ENCODE measurements at places on chromosomes 13 and 19.
A peak's percentile ranks its signal among the peaks of the same experiment; 100 is the strongest.

DNA sequence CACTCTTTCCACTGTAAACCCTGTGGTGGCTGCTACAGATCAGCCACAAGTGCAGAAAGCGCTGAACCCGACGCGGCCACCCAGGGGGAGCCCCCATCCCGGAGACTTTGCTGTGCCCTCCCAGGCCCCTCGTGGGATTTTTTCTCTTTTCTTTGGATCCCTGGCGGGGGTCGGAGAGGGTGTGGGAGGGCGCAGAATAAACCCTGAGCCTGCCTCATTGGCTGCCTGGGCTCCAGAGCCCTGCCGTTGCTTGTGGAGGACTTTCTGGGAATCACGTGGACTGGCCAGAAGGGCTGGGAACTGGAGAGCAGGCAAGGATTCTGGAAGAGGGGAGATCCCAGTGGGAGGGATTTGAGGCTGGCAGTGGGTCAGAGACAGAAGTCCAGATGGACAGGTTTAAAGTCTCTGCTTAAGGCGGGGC, 24.9 kb downstream of the GADD45B start:
- no peak for DNase-seq

GRCh38 chr13:62292714-62293480, 877.2 kb upstream of the PCDH20 start:
- no peak for DNase-seq

DNA sequence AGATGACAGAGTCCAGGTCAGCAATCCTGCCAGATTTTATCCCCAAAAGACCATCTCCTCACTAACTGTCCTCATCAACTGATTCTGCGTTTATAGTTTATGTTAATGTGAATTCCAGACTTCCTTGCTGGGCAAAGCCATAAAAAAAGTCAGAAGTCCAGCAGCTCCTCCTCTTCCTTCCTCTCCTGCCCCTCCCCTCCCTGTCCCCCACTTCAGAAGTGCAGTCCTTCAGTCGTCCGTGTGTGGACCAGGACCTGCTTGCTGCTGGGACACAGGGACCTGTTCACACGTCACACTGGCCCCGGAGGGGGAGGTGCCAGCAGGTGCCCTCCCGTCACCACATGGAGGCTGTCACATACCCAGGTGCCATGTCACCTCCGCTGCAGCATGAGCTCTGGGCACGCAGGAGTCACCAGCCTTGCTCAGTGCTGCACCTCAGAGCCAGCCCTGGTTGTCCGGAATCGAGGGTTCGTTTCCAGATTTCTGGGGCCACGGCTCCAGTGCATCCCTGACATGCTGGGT, 4.0 kb upstream of the MCF2L start:
- DNase-seq: no peak

DNA sequence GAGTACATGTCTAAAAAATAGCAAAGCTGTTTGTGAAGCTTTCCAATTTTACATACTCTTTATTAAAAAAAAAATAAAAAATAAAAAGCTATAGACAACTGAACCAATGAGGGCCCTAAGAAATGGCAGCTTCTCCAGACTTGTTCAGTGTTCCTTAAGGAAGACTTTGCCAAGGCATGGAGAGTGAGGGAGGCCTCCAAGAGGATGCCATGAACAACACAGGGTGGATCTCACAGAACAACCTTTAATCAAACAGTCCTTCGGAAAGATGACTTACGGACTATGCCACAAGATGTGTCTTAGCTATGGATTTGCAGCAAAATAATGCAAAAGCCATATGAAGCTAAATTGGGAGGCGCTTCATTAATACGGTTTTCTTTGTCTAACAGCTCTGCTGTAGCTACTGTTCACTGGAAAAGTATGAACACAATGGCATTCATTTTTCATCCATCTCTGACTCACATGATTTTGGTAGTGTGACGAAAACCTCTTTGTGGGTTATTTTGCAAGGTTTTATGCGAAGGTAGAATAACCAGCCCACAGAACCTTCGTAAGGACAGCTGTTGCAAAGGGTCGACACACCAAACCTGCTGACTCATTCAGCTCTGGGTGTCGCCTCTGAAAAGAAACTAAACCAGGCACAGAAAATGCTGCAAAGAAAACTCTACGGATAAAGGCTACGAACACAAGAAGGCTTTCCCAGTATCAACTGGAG, 27.7 kb downstream of the EFNB2 start:
- no peak for DNase-seq

DNA sequence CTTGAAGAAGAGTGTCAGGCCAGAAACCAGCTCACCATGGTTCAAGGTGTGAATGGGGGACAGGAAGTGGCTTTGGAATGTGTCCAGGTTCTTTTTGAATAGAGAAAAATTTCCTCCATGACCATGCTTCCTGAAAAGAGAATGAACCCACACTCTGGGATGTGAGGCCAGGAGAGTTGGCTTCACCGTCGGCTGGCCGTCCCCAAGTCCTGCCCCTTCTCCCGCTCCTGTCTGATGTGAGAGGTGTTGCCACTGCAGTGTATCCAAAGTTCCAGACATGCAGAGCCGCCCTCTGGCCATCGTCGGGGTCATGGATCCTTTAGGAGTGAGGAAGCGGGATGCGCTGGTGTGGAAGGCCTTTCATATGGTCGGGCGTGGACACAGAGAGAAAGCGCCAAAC, 101.2 kb downstream of the COL4A2 start:
- peak; percentile 77 for DNase-seq

DNA sequence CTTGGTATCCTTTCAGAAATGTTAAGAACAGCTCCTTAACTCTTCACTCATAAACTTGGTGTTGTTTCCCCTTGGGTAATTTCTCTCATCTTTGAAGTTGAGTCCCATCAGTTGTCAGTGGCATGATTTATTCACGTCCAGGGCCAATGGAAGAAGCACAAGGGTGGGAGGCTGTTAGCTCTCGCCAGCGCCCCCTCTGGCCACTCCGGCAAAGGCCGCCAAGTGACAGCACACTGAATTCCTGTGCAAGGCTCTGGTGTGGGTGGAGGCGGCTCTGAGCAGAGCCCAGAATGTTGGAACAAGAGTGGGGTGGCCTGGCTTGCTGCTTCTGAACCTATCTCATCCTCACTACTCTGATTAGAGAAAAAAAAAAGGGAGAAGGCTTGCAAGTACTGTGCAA, 13.1 kb upstream of the MEDAG start:
- no peak for DNase-seq

- DNase-seq: no peak
Measured at GRCh38 chr13:61824168-61824567, 408.5 kb upstream of the PCDH20 start.

DNA sequence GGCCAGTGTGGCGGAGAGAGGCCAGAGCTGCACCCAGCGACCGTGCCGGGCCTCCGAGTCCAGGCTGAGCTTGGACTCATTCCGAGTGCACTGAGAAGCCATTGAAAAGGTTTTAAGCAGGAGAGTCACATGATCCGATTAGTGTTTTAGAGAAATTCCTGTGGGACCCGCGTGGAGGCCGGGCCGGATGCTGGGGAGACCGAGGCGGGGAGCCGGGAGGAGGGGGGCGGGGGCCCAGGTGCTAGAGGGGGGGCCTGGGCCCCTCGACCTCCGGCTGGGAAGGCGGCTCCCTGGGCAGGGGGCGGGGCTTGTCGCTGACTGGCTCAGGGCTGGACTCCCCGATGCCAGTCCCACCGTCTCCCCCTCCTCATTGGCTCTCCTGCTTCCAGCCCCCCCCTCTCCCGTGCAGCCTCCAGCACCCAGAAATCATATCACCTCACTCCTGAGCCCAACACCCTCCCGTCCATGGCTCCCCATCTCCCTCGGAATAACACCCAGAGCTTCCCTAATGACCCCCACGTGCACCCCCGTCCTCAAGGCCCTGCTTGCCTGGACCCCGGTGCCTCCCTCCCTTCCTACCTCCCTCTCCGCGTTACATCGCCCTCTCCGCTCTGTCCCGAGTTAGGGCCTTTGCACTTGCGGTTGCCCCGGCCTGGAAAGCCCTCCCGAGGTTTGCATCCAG, 5.2 kb upstream of the ZNF579 start:
- no peak for DNase-seq

- DNase-seq: no peak
Measured at GRCh38 chr19:27767234-27767633, 1445.7 kb downstream of the UQCRFS1 start.

DNA sequence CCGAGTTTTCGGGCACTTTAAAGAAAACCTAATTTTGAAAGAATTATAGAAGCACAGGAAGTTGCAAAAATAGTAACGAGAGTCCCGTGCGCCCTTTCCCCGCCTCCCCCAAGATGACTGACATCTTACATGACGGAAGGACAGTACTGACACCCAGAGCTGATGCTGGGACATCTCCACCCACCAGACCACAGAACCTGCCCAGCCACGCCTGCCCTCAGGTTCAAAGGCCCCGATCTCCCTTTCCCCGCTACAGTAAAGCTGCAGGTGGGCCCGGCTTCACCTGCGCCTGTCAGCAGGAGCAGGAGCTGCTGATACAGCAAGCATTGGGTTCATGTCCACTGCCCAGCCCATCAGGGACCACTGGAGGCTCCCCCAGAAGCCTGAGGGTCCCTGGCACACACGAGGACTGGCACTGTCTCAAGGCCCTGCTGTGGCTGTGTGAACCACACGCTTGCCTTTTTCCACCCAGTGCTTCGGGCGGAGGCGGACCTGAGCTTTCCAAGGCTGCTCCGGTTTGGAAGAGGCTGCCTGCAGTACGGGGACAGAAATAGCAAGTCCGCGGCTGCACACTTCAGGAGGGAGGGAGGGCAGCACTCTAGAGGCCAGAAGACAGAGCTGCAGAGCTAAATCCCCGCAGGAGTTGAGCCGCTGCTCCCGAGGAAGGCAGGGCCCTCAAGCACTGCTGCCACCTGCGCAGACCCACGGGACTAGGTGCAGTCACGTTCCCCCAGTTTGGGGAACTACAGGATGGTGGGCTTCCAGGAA, 8.7 kb downstream of the MAP2K2 start:
- DNase-seq: no peak

Data from vagina (tissue), 2 donors.